ENCODE measurements at places on chromosomes 11 and 22. TPM values are rescaled to one million over a fixed set of nuclear protein-coding genes. Genes with fewer than 3 reads are reported as not detected.
A peak's percentile ranks its signal among the peaks of the same experiment; 100 is the strongest.

Gene CDC42EP2
- 11.6 TPM for total RNA-seq

DNA sequence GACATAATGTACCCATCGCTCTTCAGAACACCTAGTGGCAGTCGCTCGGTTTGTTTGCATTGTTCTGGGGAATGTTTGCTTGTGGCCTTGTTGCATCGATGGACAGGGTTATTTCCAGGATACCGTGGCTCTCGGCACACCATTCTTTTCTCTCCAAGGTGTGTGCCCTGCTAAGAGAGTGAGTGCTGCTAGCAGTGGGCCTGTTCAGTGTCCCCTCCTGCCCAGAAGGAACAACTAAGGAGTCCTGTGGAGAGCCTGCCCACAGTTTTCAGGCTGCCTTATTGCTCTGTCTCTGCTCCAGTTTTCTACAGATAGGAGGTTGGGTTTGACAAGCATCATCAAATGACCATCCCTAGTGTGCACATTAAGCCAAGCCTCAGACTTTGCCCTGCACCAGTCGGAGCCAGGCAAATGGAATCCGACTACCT lies 1.4 kb downstream of the CRY2 start:
- DNase-seq = no peak

DNA sequence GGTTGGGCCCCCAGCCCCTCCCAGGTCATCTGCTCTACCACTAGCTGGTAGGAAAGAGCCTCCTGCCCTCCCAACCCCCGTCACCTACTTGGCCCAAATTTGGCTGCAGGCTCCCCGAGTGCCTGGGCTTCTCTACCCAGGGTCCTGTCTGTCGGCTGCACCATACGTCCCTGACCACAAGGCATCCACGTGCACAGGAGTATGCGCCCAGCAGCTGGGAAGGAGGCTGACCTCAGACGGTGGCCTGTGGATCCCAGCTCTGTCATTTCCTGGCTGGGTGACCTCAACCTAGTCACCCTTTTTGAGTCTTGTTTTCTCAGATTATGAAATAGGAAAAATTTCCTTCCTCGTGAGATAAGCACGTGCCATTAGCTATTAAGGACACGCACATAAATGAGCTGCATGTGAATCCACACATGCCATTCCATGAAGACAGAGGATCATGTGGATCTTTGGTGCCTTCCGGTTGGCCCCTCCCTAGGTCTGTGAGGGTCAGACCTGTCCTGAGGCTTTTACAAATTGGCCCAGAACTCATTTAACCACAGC lies 13.7 kb downstream of the CYB561A3 start:
- no peak for DNase-seq

Gene CCDC157
- 1.8 TPM for total RNA-seq

Gene OR2AG1
- total RNA-seq = not detected

Gene LSP1
- total RNA-seq = 23.6 TPM

DNA sequence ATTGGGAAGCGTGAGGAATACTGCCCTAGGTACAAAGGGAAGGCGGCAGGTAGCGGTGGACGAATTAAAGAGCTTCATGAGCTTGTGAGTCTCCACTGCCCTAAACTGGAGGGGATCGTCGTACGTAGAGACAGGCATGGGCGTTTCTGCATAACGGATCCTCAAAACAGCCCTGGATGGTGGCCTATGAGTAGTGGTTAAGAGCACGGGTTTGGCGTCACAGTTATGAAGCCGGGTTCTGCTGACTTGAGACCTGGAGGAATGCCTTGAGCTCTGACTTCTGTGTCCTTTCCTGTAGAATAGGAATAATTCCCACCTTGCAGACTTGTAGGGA lies 335 bp downstream of the TMEM138 start:
- peak; percentile 52 for DNase-seq

Gene SH3BP1
- total RNA-seq = 96.6 TPM

All from mucosa of descending colon (tissue), 3 donors.